ENCODE measurements at places on chromosomes 5 and 9. TPM values are rescaled to one million over a fixed set of nuclear protein-coding genes. Genes with fewer than 3 reads are reported as not detected.

The IFNA13 gene
- total RNA-seq: not detected

The GFI1B gene
- total RNA-seq: not detected

The WNT8A gene
- total RNA-seq: not detected

The MLANA gene
- total RNA-seq: not detected

The TRAF2 gene
- 12.7 TPM for total RNA-seq

All from pulmonary artery endothelial cell (primary cell).